Right lobe of liver (tissue), 6 donors: ENCODE measurements at places on chromosomes 12 and 14. TPM values are rescaled to one million over a fixed set of nuclear protein-coding genes. Genes with fewer than 3 reads are reported as not detected.
A peak's percentile ranks its signal among the peaks of the same experiment; 100 is the strongest.

The NDRG2 gene
- 221 TPM for total RNA-seq

The OVCH1 gene
- total RNA-seq: not detected

The WIF1 gene
- not detected for total RNA-seq

DNA sequence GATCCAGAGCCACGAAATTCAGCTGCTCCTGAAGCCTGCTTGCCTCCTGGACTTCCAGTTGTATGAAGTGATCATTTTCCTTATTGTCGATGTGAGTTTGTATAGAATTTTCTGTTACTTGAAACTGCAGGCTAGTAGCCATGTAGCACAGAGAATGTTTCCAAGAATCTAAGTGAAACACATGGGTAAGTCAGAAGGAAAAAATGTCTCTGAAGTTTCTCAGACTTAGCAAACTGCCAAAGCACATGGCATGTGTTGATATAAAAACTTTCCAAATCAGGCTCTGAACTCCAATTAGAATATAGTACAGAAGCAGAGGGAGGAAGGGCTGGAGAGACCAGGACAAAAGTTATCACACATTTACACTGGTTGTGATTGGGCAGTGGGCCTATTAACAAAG is 9.8 kb upstream of the PCNX1 start:
- no peaks in the 10 kb centered on the region for H3K27me3 ChIP-seq
- H3K36me3 ChIP-seq: no peaks in the 10 kb centered on the region
- H3K4me1 ChIP-seq: no peaks in the 10 kb centered on the region
- no peak overlapping the region for H3K4me3 ChIP-seq
- no peak overlapping the region for H3K27ac ChIP-seq

DNA sequence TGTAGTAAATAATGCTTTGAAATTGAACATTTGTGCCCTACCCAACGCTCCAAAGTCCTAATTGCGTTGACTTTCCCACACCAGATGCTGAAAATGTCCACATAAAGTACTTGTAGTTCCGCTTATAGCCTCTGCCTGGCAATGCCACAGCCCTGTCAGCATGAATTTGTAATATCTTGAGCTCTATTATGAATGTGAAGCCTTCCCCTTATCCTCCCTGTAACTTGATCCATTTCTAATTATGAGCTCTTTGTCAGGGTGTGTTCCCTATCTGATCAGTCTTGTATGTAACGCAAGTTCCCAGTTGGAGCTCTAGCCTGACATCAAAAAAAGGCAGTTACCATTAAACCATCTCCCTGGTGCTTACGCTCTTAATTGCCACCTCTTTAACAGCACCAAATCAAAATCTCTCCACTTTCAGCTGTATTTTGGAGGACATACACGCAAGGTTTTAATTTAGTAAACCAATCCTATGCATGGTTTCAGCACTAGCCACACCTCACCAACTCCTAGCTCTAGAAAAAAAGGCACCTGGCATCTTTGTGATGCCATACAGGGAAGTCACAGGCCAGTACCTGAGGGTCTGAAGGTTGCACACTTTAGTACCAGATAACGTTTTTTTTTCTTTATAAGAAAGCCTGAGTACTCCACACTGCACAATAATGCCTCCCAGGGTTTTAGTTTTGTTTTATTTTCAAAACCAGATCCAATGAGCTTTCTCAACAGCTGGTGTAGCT is 69.3 kb downstream of the EEA1 start:
- no peaks in the 10 kb centered on the region for H3K36me3 ChIP-seq
- H3K27ac ChIP-seq: no peak overlapping the region
- H3K4me3 ChIP-seq: no peak overlapping the region
- DNase-seq: no peak
- H3K27me3 ChIP-seq: no peaks in the 10 kb centered on the region

DNA sequence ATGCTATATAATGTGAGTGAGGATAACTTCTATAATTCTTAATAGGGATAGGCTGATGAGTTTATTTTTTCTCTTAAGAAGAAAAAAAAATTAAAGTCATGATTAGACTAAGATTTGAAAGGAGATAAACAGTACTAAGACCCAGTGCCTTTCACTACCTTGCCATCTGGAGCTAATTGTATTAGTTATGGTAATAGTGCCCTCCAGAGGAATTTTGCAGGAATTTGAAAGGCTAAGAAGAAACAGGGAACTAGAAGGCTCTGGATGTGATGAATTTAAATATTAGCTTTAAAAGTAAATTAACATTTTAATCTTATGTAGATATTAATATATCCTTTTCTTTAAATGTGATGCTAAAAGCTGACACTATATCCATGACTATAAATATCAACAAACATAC is 36.6 kb upstream of the PIK3C2G start:
- H3K27me3 ChIP-seq: no peaks in the 10 kb centered on the region
- no peak overlapping the region for H3K4me3 ChIP-seq
- H3K4me1 ChIP-seq: no peaks in the 10 kb centered on the region
- H3K27ac ChIP-seq: no peak overlapping the region

GRCh38 chr12:3246253-3246652 is 169.1 kb downstream of the TSPAN9 start:
- no peaks in the 10 kb centered on the region for H3K36me3 ChIP-seq
- H3K27ac ChIP-seq: no peak overlapping the region
- H3K4me1 ChIP-seq: no peaks in the 10 kb centered on the region
- DNase-seq: no peak

DNA sequence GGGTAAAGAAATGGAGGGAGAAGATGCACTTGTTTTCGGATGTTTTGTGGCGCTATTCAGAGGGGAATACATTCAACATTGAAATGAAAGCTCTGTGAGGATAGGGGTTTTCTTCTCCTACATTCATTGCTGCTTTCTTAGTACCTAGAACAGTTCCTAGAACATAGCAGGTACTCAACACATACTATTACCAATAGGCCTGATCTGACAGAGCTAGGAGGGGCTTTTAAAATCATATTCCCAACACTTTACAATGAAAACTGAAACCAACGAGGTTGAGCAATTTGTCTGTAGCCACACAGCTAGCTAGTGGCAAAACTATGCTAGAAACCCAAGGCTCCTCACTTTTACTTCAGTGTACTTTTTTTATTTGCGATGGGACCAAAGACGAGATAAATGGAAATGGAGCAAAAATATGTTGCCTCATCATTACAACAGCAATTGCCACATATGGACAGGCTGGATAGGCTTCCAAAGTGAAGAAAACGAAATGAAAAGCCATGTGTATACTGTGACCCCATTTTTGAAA is 23.1 kb upstream of the IL22 start:
- no peaks in the 10 kb centered on the region for H3K27me3 ChIP-seq
- H3K36me3 ChIP-seq: no peaks in the 10 kb centered on the region
- H3K27ac ChIP-seq: no peak overlapping the region
- DNase-seq: no peak

- H3K36me3 ChIP-seq: peaks cover 13% of the 10 kb centered on the region
- no peaks in the 10 kb centered on the region for H3K4me1 ChIP-seq
- no peak overlapping the region for H3K4me3 ChIP-seq
- no peaks in the 10 kb centered on the region for H3K27me3 ChIP-seq
- peak; percentile 70 for DNase-seq
These were observed 17.3 kb downstream of the EMG1 start for GRCh38 chr12:6987956-6988553.

DNA sequence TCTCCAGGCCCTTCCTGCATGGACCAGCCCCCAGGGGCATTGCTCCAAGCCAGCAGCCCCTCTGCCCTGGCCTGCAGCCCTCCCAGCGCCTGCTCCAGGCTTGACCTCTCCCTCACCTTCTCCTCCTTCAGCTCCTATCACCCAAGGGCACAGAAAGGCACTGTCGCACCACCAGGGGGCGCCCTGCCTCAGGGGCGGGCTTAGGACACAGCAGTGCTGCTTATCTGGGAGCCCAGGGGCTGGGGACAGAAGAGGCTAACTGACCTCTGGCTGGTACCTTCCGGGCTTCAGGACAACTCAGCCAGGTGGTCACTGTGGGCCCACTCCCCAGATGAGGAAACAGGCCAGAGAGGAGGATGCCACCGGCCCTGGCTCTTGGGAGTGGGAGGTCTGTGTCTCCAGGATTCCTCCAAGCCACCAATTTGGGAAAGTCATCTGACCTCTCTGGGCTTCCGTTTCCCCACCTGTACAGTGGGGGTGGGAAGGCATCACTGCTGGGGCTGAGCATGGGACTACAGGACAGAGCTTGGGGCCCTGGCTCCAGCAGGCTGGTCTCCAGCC is 25.3 kb upstream of the GPR132 start:
- H3K27ac ChIP-seq: no peak overlapping the region
- H3K27me3 ChIP-seq: no peaks in the 10 kb centered on the region
- H3K4me3 ChIP-seq: no peak overlapping the region

DNA sequence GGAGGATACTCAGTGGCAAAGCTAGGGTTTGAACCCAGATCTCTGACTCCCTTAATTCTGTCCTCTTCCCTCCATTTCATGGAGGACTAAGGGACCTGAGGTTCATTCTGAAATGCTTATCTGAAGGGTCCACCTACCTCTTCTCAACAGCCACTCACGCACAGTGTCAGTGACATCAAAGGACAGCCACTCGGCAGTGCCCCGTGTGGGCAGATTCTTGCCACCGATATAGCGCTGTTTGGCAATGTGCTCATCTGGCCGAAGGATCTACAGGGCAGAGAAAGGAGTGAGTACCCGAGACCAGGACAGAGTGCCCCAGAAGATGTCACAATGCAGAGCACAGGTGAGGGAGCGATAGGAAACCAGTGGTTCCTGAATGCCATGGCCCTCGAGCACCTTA is 10.8 kb downstream of the TGFB3 start:
- H3K4me3 ChIP-seq: no peak overlapping the region
- no peaks in the 10 kb centered on the region for H3K36me3 ChIP-seq
- H3K4me1 ChIP-seq: no peaks in the 10 kb centered on the region

- peak within 1 kb of the TSS; percentile 55 for H3K4me3 ChIP-seq
- H3K4me1 ChIP-seq: no peaks in the 10 kb centered on the region
- H3K27me3 ChIP-seq: peaks cover 3% of the 10 kb centered on the region
- H3K36me3 ChIP-seq: no peaks in the 10 kb centered on the region
These were observed at the start of gene ATL1 for GRCh38 chr14:50559990-50560930. Gene ATL1, plus strand, starts transcription at chr14:50560145. Its CDS starts 121 bp downstream, at chr14:50560266.

DNA sequence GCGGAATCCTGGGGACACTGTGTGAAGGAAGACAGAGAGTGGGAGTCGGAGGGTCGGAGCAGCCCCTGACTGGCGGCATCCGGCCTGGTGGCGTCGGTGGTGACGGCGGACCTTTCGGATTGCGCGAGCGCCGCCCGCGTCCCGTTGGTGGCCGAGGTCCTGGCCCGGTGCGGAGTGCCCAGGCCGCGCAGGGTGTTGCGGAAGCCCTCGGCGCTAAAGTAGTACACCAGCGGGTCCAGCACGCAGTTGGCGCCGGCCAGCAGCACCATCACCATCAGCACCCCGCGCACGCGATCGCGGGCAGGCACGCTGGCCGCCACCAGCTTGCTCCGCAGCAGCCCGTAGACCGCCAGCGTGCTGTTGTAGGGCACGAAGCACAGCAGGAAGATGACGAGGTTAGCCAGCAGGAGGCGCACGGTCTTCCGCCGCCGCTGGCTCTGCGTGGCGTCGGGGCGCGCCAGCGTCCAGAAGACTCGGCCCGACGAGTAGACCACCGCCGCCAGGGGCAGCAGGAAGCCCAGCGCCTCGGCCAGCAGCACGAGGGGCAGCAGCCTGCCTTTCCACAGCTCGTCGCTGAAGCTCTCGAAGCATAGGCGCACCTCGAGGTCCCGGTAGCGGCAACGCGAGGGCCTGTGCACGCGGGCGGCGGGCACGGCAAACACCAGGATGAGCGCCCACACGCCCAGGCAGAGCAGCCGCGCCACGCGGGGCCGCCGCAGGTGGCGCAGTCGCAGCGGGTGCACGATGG is 13.1 kb upstream of the CHD4 start:
- DNase-seq: peak; percentile 56
- no peaks in the 10 kb centered on the region for H3K36me3 ChIP-seq
- no peak overlapping the region for H3K27ac ChIP-seq
- H3K27me3 ChIP-seq: no peaks in the 10 kb centered on the region
- H3K4me3 ChIP-seq: no peak overlapping the region

DNA sequence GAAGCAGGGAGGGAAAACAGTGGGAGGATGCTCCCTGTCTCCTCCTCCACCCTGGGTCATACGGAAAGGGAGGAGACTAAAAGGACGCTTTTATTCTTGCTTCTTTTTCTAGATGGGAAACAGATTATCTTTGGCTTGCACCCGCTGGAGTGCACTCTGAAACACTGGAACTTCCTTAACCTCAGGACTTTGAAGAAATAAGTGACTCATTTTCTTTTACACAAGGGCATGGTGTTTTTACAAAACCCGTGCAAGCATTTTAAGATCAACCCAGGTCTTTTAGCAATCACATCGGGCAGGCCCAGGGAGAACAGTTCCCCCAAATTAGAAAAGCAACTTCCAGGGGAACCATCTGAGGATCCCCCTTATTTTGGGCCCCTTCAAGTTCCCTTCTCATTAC is 80.9 kb upstream of the TSPAN11 start:
- H3K36me3 ChIP-seq: no peaks in the 10 kb centered on the region
- H3K4me1 ChIP-seq: no peaks in the 10 kb centered on the region
- no peak overlapping the region for H3K4me3 ChIP-seq
- H3K27ac ChIP-seq: no peak overlapping the region
- no peak for DNase-seq
- no peaks in the 10 kb centered on the region for H3K27me3 ChIP-seq

DNA sequence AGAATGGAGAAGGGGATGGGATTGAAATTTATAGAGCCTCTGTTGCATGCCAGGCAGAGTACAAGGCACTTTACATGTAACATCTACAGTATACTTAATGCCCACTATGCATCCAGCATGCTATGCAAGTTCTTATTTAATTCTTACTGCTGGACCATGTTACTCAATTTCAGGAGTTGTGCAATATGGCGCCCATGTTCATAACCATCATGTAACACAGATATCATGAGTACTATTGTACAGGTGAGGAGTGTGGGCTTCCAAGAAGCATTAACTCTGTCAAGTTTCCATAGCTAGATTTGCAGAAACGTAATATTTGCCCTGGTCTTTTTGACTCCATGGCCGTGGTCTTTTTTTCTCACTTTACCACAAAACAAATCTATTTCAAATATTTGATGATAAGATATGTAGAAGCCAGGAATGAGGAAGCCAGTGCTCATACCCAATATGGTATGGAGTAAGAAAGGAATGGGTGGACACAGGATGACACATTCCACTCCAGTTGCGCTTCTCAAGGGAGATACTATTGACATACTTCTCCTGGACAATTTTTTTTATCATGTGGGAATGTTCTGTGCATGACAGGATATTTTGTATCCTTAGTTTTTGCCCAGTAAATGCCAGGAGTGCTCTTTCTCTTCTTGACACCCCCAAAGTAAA is 191.8 kb downstream of the C12orf75 start:
- no peaks in the 10 kb centered on the region for H3K36me3 ChIP-seq
- no peak overlapping the region for H3K27ac ChIP-seq
- no peaks in the 10 kb centered on the region for H3K4me1 ChIP-seq
- no peak overlapping the region for H3K4me3 ChIP-seq
- DNase-seq: no peak

GRCh38 chr14:75522983-75523318 is 682 bp downstream of the BATF start:
- peak overlapping the region; percentile 42 for H3K4me3 ChIP-seq
- H3K4me1 ChIP-seq: no peaks in the 10 kb centered on the region
- no peak overlapping the region for H3K27ac ChIP-seq
- no peaks in the 10 kb centered on the region for H3K27me3 ChIP-seq
- DNase-seq: no peak

- H3K27me3 ChIP-seq: no peaks in the 10 kb centered on the region
- no peak for DNase-seq
- no peak overlapping the region for H3K27ac ChIP-seq
- no peak overlapping the region for H3K4me3 ChIP-seq
- H3K4me1 ChIP-seq: no peaks in the 10 kb centered on the region
These were observed 27.1 kb downstream of the DAO start for GRCh38 chr12:108906971-108907370.
